ENCODE measurements at places on chromosomes 7 and 10.

- no peak for DNase-seq
These were observed 325.8 kb upstream of the ZMIZ1 start for GRCh38 chr10:78742730-78743615.

DNA sequence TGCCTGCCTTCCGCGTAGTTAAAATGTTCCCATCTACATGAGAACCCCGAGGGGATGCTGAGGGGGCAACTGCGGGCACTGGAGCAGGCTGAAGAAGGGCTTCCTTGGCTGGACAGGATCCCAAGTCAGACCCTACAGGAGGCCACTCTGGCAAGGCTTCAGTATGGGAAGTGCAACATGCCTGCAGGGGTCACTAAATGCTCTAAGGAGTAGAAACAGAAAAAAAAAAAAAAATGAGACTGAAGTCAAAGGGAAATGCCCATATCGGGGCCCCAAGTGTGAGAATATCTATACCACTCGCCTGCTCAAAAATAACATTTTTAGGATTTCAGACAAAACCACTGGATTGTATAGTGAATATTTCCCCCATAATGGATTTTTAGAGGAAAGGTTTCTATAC lies 33.5 kb downstream of the FAM204A start:
- DNase-seq: no peak

DNA sequence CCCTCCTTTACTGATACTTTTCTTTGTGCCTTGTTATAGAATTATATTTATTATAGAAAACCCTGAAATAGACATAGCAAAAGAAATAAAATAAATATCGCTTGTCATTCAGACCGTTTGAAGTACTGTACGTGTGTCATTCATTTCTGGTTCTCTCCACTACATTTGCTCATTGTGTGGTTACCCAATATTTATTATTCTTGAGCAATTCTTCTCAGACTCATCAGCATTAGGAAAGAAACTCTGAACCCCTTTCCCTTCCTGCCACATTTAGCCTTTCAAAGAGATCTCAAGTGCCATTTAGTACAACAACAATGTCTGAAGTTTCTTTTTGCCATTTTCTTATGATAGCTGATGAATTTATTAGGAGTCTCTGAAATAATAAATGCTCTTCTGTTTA lies 154.1 kb downstream of the KIAA1217 start:
- DNase-seq: no peak

- no peak for DNase-seq
These were observed 156.4 kb downstream of the FZD1 start for GRCh38 chr7:91420606-91421005.

GRCh38 chr7:139095194-139095659 lies 14.3 kb downstream of the ZC3HAV1 start:
- DNase-seq: no peak

Measured in foreskin keratinocyte (primary cell).